H1 (cell line): ENCODE measurements at places on chromosomes 1 and 21.
A peak's percentile ranks its signal among the peaks of the same experiment; 100 is the strongest.

- no peak for DNase-seq
Observed at GRCh38 chr21:39346671-39347331, 2.1 kb downstream of the HMGN1 start.

DNA sequence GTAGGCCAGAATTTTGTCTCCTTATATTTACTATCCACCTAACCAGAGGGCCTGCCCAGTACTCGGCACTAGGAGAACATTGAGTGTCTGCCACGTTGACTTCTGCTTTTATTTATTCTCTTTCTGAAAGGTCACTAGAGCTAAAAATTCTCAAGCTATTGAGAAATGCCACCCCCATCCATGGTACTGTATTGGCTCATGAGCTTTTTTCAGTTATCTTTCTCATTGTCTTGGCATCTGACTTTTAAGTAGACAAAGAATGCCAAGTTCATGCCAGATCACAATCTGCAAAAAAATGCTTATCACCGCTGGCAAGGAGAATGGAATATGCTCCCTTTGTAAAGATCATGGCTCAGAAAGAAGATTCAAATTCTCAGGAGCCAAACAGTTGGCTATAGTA, 49.8 kb upstream of the MROH9 start:
- no peak for DNase-seq

GRCh38 chr1:38190983-38191382, 144.4 kb upstream of the POU3F1 start:
- no peak for DNase-seq

DNA sequence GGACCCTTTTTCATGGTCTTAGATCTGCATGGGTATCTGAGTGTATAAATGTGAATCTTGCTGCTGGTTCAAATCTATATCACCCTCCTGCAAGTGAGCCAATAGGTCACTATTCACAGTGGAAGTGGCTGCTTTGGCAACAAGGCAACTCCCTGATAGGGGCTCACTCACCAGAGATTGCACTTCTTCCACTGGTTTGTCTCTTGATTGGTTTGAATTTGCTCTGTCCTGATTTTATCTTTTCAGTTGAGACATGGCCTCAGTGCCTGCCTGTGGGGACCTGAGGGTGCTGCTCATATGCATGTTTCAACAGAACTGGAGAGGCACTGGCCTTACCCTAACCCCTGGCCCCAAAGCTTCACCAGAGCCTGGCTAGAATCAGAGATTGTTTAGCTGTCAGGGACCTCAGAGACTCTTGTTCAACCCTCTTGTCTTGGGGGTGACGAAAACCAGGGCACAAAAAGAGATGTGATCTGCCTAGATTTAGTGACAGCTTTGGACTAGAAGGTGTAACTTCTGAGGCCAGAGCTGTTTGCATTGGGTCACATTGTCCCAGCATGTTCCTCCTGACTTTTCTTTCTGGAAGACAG, 16.9 kb downstream of the AVPR1B start:
- no peak for DNase-seq

DNA sequence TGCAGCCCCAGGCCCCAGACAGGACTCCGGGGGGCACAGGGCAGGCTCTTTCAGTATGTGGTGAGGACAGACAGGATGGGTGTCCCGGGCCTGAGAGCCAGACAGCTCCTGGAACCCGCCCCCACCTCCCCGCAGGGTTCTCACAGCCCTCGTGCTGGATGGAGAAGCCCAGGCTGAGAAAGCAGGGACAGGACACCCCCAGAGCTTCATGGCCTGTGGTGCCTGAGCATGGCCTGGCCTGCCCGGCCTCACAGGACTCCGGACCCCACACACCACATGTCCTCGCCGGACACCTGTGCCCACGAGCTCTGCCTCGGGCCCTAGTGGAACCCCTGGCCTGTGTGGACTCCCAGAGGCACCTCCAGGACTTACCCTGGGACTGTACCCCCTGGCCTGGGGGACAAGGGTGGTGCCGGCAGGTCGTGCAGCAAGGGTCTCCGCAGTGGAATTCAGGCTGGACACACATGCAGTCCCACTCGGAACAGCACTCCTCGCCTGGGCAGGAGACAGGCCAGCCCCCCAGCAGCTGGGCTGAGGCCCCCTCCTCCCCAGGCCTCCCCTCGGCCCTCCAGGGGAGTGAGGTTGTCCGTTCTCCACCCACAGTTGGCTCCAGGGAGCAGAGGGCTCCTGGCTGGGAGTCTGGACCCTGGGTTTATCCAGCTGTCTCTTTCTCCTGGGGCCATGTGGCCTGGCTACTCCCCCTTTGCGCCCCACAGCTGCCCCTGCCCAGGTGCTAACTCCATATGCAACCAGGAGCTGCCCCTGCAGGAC, 1.2 kb downstream of the TNFRSF18 start:
- no peak for DNase-seq

DNA sequence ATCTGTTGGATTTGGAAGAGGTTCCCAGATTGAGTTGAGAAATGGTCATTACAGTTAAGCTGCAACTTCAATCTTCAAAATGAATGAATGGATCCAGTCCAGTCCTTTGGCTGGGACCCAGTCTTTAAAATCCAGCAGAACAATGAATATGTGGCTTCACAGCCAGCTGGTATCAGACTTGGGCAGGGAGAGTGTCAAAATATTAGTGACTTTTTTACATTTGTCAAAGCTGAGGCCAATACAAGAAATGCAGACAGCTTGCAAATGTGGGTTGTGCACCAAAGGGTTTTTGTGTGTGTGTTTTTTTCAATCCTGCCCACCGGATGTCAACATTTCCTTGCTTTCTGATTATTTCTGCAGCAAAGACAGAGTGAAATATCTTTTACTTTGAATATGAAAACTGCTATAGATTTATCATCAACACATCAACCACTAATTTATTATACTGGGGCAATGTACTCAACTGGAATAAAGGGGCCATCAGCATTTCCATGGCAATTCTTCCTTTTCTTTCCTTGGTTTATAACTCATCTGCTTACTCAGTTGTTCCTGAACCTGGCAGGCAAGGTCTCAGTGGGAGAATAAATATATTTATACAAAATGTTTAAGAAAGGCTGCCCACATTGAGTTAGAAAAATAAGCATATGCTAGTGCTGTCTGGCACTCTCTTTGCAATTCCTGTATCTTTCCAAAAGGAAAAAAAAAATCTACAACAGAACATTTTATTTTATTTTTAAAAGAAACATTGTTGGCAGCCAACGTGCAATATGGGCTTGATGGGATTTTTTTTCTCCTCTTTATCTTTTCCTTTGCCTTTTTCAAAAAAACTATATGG, 491.6 kb upstream of the C1orf87 start:
- no peak for DNase-seq

DNA sequence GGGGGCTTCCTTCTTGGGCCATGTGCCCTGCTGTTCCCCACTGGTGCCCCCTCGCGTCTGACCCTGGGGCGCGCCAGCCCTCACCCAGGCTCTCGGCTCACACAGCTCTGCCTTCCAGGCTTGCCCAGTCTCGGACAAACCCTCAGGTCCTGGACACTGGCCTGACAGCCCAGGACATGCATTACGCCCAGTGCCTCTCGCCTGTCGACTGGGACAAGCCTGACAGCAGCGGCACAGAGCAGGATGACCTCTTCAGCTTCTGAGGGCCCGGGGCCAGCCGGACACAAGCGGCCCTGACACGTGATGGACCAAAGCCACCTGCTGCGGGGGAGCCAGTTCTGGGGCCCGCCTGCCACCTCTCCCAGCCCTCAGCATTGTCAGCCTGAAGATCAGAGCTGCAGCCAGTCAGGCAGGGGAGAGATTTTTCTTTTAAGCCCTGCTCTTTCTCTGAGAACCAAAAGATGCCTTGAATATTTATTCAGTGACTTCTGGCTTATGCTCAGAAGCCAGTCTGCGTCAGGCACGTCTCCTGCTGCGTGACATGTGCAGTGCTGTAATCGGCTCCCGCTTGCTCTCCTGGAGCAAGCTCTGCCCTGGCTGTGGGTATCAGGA, 23.4 kb downstream of the LDLRAP1 start:
- no peak for DNase-seq

- no peak for DNase-seq
Observed at GRCh38 chr1:20298626-20299025, 8.0 kb downstream of the VWA5B1 start.

DNA sequence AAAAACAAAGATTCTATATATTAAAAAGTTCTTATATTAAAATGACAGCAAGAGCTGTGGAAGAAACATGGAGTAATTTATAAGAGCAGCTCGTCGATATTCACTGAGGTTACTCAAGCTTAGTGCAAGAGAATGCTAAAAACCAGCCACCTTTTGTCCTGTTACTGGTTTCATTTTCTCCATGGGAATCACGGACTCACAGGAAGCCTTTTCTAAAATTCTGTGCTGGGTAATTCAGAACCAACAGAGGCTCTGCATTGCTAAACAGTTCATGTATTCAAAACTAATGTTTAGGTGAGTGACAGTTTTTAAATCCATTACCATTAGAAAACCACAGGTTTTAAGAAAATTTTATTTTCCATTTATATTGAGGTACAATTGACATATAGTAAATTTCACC, 147.8 kb upstream of the MAP1LC3C start:
- no peak for DNase-seq

DNA sequence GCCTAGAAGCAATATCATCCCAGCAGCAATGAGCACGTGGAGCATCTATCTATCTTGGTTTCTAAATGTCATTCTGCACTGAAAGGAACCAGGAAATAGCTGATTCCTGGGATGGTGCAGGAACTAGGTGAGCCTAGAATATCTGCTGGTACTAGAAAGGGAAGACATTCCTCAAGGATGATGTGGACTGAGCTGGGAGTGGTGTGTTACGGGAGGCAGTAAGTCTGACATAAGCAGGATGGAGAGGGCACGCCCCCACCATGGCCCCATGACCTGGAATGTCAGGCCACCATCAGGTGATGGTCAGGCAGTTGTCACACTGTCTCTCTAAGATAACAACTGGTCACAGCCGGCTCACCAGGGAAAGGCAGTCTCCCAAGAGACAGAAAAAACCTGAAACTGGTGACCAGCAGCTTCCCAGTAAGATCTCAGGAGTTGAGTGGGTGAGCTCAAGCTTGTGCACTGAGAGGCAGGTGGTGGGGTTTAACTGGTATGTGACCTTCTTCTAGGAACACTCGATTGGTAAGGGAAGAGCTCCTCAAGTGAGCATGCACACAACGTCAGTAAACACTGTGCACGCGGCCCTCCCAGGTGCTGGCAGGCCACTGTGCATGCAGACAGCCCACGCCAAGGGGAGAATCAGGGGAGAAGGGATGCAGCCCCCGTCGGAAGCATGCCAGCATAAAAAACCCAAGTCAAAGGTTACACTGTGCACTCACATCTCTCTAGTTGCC, 148.7 kb downstream of the ADSS2 start:
- DNase-seq: no peak

- peak; percentile 3 for DNase-seq
Observed at GRCh38 chr1:51878308-51878615, 265 bp downstream of the NRDC start.

- no peak for DNase-seq
Observed at GRCh38 chr1:38577385-38577784, 282.2 kb downstream of the RRAGC start.

GRCh38 chr1:53326598-53327181, 1.2 kb downstream of the LRP8 start:
- no peak for DNase-seq

DNA sequence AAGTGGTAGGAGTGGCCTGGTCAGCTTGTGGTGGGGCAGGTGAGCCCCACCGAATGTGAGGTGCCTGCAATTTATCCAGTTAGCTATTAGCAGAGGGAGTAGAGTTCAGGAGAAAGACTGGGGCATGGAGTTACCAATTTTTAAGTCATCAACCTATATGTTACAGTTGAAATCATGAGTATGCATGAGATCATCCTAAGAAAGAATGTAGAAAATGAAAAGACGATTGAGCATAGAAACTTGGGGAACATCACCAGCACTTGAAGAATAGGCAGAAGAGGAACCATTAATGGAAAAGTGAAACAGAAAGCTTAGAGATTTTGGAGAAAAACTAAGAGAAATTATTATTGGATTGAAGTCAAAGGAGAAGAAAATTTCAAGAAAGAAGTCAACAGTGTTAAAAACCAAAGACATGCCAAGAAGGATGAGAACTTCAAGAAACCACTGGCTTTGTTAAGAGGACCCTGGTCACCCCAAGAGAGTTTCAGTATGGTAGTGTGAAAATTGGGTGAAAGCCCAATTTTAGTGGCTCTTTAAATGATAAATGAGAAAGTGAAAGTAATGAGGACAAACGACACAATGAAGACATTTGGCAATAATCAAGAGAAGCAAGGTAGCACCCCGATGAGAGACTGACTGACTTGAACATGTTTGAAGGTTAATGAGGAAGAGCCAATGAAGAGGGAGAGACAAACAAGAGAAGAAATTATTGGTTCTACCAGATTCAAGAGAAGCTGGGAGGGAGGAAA, 36.7 kb downstream of the DNASE2B start:
- no peak for DNase-seq

GRCh38 chr1:175498002-175498401, 245.4 kb downstream of the TNR start:
- DNase-seq: no peak

- DNase-seq: no peak
Observed at GRCh38 chr1:233473549-233474204, 140.2 kb upstream of the KCNK1 start.
